ENCODE measurements at places on chromosomes 12 and 14.

- DNase-seq: no peak
These were observed at the start of gene JAG2 for GRCh38 chr14:105168496-105168978. Gene JAG2, minus strand, starts transcription at chr14:105168776. Its CDS starts 356 bp downstream, at chr14:105168420.

DNA sequence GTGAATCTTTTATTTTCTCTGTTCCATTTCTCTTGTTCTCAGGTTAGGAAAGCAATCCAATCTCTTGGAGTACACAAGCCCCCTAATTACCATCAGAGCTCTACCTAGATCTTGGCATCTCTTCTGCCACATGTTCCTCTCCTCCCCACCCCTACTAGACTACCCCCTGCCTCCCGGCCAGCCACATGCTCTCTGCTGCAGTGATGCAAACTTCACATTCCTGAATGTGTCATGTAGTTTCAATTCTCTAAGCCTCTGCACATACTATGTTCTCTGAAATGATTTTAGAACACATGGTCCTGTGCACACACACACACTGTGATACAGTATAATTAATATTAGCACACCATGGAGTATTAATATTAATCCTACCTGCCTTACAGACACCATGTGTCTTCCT, 104.6 kb downstream of the EFCAB11 start:
- peak; percentile 48 for DNase-seq

DNA sequence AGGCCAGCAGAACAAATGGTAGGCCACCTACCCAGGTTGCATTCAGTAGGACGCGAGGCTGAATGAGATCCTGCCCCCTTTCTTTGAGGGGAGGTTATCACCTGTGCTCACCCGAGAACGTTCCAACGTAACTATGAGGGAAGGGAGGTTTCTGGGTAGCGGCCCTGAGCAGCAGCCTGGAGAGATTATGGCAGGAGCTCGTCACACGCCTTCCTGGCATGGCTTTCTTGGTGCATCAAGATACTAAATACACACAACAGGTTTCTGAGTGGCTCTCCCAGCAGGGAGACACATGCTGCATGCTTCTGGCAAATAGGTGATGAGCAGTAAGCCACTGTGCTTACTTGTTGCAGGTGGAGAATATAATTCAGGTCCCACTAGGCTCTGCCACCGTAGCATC, 147.7 kb downstream of the CALM1 start:
- no peak for DNase-seq

- DNase-seq: no peak
These were observed 17.8 kb downstream of the GUCY2C start for GRCh38 chr12:14678547-14679150.

DNA sequence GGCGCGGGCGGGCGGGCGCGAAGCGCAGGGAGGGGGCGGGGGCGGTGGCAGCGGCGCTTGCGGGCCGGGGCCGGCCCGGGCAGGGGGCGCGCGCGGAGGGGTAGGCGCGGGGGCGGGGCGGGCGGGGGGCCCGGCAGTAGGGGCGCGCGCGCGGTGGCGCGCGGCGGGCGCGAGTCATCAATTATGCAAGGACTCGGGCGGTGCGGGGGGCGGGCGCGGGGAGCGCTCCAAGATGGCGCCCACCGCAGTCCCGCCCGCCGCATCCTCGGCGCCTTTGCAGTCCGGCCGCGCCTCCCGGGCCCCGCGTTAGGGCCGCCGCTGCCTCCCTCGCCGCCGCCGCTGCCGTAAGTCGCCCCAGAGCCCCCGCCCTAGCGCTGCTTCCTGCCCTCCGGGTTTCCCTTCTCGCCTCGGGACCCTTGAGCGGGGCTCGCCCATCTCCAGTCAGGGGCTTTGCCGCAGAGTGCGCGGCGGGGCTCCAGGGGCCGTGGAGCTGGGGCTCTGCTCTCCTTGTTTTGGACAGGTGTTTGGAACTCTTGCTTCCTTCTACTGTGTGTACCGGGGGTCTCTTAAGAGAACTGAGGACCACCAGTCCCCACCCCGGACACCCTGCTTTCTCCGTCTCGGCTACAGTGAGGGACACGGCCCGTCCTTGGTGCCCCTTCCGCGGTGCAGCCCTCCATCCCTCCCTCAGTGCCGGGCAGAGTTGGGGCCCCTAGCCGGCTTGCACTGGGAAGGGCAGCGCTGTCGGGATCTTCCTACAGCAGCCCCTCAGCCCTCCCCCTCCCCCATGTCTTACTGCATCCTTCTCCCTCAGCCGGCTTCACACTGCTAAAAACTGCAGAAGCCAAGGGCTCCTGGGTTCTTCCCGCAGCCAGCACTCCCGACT, at the start of gene SCN8A:
Gene SCN8A (plus strand): TSS at position 218 of the 886 bp plus-strand sequence. CDS start 71,585 bp downstream, outside the sequence.
- peak; percentile 18 for DNase-seq
